ENCODE measurements at places on chromosomes 11 and 22.

DNA sequence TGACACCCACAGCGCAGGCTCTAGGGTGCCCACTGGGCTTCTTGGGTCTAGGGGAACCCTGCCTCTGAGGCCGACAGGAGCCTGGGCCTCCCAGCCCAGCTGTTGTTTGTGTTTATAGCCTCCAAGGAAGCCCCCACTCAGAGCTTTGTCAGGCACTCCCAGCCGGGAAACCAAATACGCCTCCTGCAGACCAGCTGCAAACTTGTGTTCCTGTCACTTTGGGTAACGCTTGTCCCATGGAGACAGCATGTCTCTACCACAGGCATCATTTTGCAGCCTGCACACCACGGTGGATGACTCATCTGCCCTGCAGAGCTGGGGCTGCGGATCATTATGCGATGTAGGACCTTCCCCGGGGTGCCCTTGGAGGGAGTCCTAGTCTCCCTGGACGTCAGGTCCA, 40.6 kb upstream of the CRYBB3 start:
- no peak for DNase-seq

DNA sequence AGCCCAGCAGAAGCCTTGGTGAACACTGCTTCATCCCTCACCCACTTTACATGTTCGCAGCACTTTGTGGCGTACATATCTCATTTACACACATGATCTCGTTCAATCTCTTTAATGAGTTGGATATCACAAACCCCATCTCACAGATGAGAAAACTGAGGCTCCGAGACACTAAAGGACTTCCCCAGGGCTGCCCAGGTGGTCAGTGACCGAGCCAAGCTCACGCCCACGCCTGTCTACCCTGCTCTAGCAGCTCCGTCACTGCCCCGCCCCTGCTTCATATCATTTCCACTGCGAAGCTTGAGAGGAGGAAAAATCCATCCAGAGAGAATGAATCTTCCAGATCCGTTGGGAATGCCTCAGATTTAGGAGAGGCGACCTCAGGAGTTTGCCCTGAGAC, 11.8 kb upstream of the DSCAML1 start:
- DNase-seq, result no peak

GRCh38 chr11:63832336-63832735, 6.6 kb upstream of the MARK2 start:
- no peak for DNase-seq

GRCh38 chr22:28441720-28442263, 237.8 kb downstream of the TTC28 start:
- DNase-seq, result no peak

- no peak for DNase-seq
These were observed 12.8 kb downstream of the MOB2 start for GRCh38 chr11:1473786-1474185.

- DNase-seq, result no peak
These were observed 356.2 kb downstream of the GRM5 start for GRCh38 chr11:88709567-88709966.
